ENCODE measurements at places on chromosomes 3 and 15. TPM values are rescaled to one million over a fixed set of nuclear protein-coding genes. Genes with fewer than 3 reads are reported as not detected.

DNA sequence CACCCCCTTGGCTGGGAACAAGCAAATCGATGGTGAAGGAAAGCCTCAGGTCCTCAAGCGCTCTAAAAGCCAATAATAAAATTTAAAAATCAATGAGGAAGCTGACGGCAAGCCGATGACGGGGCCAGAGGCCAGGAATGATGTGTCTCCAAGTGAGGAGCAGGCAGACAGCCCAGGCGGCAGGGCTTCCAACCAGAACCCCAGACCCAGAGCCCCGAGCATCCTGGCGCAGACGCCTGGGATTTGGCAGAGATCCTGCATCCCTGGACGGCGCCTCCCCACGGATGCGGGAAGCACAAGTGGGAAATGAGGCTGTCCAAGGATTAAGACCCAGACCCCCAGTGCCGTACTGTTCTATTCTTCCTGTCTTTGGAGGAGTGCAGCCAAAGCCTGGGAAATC, 123.0 kb upstream of the PROK2 start:
- no peak overlapping the region for H3K4me3 ChIP-seq
- no peak overlapping the region for H3K27ac ChIP-seq
- DNase-seq, result no peak
- H3K4me1 ChIP-seq, result peaks cover 6% of the 10 kb centered on the region
- no peaks in the 10 kb centered on the region for H3K36me3 ChIP-seq

GRCh38 chr3:34582055-34582454, 783.6 kb downstream of the PDCD6IP start:
- no peak overlapping the region for H3K27ac ChIP-seq
- H3K4me1 ChIP-seq, result no peaks in the 10 kb centered on the region
- no peak overlapping the region for H3K4me3 ChIP-seq
- DNase-seq, result no peak
- no peaks in the 10 kb centered on the region for H3K27me3 ChIP-seq

DNA sequence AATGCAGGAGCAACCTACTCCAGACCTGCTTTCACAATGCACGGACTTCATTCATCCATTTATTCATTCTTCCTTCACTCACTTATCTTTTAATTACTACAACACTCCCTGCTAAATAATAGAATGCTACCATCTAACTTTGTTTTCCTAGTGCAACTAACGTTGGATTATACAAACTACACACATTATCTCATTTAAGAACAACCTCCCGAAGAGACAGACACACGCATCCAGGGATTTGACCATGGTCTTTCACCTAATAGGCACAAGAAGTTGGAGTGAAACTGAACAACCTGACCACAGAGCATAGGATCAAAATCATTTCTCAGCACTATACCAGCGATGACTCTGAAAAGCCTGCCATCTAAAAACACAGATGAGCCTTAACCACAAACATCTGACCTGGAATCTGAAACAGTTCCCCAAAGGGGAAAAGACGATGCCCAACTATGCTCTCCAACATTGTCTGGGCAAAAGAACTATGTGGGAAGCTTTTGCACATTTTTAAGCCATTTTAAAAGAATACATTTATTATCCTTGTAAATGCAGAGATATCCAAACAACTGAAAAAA, 21.0 kb downstream of the ZNF385D start:
- DNase-seq, result no peak
- H3K27me3 ChIP-seq, result no peaks in the 10 kb centered on the region
- no peak overlapping the region for H3K27ac ChIP-seq
- H3K4me1 ChIP-seq, result no peaks in the 10 kb centered on the region
- no peak overlapping the region for H3K4me3 ChIP-seq

- no peaks in the 10 kb centered on the region for H3K27me3 ChIP-seq
- DNase-seq, result no peak
- peak overlapping the region; percentile 83 for H3K4me3 ChIP-seq
- peak overlapping the region; percentile 93 for H3K27ac ChIP-seq
- H3K36me3 ChIP-seq, result peaks cover 44% of the 10 kb centered on the region
These were observed 2.5 kb downstream of the HYAL2 start for GRCh38 chr3:50319894-50320625.

- no peak for DNase-seq
- no peaks in the 10 kb centered on the region for H3K27me3 ChIP-seq
- H3K4me3 ChIP-seq, result no peak overlapping the region
- no peak overlapping the region for H3K27ac ChIP-seq
These were observed 24.5 kb upstream of the LYZL4 start for GRCh38 chr3:42434777-42435380.

DNA sequence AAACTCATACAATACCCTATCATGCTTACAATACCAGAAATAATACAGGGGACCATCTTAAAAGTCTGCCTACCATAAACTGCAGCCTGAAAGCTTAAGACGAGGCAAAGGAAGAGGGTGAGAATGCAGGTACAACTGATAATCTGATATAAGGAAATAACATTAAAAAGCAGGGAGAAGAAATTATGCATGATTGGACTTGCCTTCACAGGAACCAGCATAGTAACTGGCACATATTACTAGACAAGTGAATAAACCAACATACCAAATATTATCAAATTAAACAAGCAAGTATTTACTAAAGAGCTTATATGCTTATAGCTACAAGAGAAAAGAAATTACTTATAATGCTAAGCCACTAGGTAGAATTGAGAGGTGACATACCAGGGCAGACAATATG, 18.7 kb downstream of the ANKRD28 start:
- no peak for DNase-seq
- no peak overlapping the region for H3K4me3 ChIP-seq
- H3K36me3 ChIP-seq, result no peaks in the 10 kb centered on the region
- H3K4me1 ChIP-seq, result peaks cover 27% of the 10 kb centered on the region
- H3K27ac ChIP-seq, result no peak overlapping the region

GRCh38 chr3:194395778-194396538, 3.1 kb downstream of the GP5 start:
- H3K4me3 ChIP-seq, result peak overlapping the region; percentile 37
- DNase-seq, result no peak
- peaks cover 42% of the 10 kb centered on the region for H3K27me3 ChIP-seq
- peak overlapping the region; percentile 44 for H3K27ac ChIP-seq
- H3K4me1 ChIP-seq, result peaks cover 29% of the 10 kb centered on the region

- H3K36me3 ChIP-seq, result no peaks in the 10 kb centered on the region
- no peaks in the 10 kb centered on the region for H3K27me3 ChIP-seq
- DNase-seq, result no peak
- no peak overlapping the region for H3K27ac ChIP-seq
- H3K4me1 ChIP-seq, result peaks cover 4% of the 10 kb centered on the region
- H3K4me3 ChIP-seq, result no peak overlapping the region
These were observed 163.1 kb downstream of the CHL1 start for GRCh38 chr3:359672-360071.

- H3K36me3 ChIP-seq, result peaks cover 11% of the 10 kb centered on the region
- H3K4me1 ChIP-seq, result peaks cover 51% of the 10 kb centered on the region
- peak overlapping the region; percentile 73 for H3K4me3 ChIP-seq
- peak; percentile 94 for DNase-seq
- H3K27me3 ChIP-seq, result no peaks in the 10 kb centered on the region
These were observed 868 bp upstream of the TMEM87A start for GRCh38 chr15:42273900-42274701.

DNA sequence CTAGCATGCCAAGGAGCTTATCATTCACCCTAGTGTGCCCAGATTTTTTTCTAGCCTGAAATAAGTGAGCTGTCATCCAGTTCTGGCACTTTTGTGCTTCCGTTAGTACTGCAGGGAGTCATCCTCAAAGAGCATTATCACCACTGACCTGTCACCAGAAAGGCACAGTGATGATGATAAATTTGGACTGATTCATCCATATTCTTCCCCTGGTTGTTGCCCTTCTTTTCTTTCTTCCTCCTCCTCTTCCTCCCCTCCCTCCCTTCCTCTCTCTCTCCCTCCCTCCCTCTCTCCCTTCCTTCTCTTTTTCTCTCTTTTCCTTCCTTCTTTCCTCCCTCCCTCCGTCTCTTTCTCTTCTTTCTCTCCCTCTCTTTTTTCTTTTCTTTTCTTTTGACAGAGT, 21.3 kb downstream of the SLC35G2 start:
- H3K36me3 ChIP-seq, result no peaks in the 10 kb centered on the region
- no peak for DNase-seq
- no peaks in the 10 kb centered on the region for H3K27me3 ChIP-seq
- no peak overlapping the region for H3K4me3 ChIP-seq
- peaks cover 48% of the 10 kb centered on the region for H3K4me1 ChIP-seq

DNA sequence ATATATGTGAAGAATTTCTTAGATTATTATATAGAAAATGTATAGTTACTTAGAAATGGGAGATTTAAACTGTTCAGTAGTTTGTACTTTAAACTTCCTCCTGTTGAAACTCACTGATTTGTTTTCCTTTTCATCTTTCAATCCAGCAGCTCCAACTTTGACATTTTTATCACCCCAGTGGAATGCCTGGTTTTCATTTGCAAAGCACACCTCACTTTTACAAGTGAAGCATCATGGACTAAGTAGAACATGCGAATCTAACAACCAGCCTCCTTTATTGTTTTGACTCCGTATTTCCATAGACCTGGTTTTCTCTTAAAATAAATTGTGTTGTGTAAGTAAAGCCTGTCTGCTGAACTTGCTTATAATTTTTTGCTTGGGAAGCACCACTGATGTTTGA, 97.8 kb upstream of the ROBO2 start:
- H3K27me3 ChIP-seq, result no peaks in the 10 kb centered on the region
- no peaks in the 10 kb centered on the region for H3K4me1 ChIP-seq
- no peaks in the 10 kb centered on the region for H3K36me3 ChIP-seq
- H3K4me3 ChIP-seq, result no peak overlapping the region
- no peak for DNase-seq
- no peak overlapping the region for H3K27ac ChIP-seq

- H3K4me1 ChIP-seq, result peaks cover 44% of the 10 kb centered on the region
- no peaks in the 10 kb centered on the region for H3K36me3 ChIP-seq
- H3K27me3 ChIP-seq, result no peaks in the 10 kb centered on the region
- no peak overlapping the region for H3K27ac ChIP-seq
- DNase-seq, result no peak
- H3K4me3 ChIP-seq, result no peak overlapping the region
These were observed 36.6 kb downstream of the GOLGA6A start for GRCh38 chr15:74045636-74046274.

- no peaks in the 10 kb centered on the region for H3K36me3 ChIP-seq
- no peaks in the 10 kb centered on the region for H3K27me3 ChIP-seq
- H3K27ac ChIP-seq, result no peak overlapping the region
- DNase-seq, result no peak
- H3K4me1 ChIP-seq, result peaks cover 64% of the 10 kb centered on the region
- H3K4me3 ChIP-seq, result no peak overlapping the region
These were observed 9.1 kb downstream of the CORO2B start for GRCh38 chr15:68587769-68588385.

- no peak overlapping the region for H3K27ac ChIP-seq
- no peak for DNase-seq
- H3K27me3 ChIP-seq, result no peaks in the 10 kb centered on the region
- H3K4me3 ChIP-seq, result no peak overlapping the region
These were observed 260.9 kb upstream of the HES1 start for GRCh38 chr3:193874997-193875593.

DNA sequence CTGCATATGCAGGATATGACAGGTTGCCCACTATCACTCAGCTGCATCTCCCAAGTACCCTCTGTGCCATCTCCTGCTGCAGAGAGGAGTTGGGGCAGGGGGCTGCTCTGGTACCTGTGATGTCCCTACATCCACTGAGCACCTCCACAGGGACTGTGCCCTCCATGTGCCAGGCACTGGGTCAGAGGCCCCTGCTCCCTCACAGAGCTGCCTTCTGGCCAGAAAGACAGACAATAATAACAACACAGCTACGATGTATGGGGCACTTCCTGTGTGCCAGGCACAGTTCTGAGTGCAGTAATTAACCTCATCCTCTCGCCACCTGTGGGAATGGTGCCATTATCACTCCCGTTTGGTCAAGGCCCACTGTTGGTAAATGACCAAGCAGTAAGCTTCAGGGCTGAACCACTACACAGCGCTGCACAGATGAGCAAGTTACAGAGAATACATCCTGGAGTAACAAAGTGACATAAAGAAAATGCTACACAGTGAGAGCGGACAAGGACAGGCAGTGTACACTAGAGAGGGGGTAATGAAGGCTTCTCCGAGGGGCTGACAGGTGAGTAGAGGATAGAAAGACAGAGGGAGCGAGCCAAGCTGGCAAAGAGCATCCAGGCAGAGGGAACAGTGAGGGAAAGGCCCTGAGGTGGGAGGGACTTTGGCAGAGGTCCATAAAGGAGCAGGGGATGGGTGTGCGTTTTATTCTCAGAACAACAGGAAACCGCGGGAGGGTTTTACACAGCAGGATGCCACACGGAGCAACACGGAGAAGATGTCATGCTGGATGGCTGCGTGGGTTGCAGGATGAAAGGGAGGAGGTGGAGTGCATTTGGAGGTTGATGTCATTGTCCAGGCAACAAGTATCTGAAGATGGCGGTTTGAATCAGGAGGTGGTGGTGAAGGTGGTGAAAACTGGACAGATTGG, 13.6 kb downstream of the WNT7A start:
- no peaks in the 10 kb centered on the region for H3K36me3 ChIP-seq
- DNase-seq, result no peak
- H3K27me3 ChIP-seq, result no peaks in the 10 kb centered on the region
- no peaks in the 10 kb centered on the region for H3K4me1 ChIP-seq
- H3K4me3 ChIP-seq, result no peak overlapping the region

DNA sequence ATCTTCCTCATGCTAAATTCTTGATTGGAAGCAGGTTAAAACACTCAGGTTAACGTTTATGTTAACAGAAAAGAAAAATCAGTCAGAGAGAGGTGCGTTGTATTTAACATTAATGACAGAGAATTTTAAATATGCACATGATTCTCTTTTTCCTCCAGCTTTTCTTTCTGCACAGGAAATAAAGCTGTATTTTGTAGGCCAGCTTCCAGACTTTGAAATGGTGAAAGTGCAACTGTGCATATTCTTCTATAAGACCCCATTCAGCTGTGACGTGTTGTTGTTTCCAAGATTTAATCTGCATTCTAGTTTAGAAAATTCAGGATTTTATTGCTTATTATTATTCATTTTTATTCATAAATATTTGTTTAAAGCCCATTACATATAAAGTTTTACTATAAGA, 11.8 kb downstream of the MBNL1 start:
- peaks cover 92% of the 10 kb centered on the region for H3K4me1 ChIP-seq
- H3K27me3 ChIP-seq, result no peaks in the 10 kb centered on the region
- H3K36me3 ChIP-seq, result no peaks in the 10 kb centered on the region
- H3K4me3 ChIP-seq, result no peak overlapping the region
- peak overlapping the region; percentile 34 for H3K27ac ChIP-seq

Gene CCDC191
- total RNA-seq, result 3.2 TPM

Gene SST
- 1.8 TPM for total RNA-seq

Gene IGF2BP2
- total RNA-seq, result 5.4 TPM

Gene MYL3
- 0.83 TPM for total RNA-seq

Gene SERINC4
- not detected for total RNA-seq

Gene KBTBD13
- total RNA-seq, result not detected

Gene SNRPA1
- 19.9 TPM for total RNA-seq

Gene GOLGA8Q
- 2.1 TPM for total RNA-seq
